ENCODE measurements at places on chromosomes 16 and 17.

DNA sequence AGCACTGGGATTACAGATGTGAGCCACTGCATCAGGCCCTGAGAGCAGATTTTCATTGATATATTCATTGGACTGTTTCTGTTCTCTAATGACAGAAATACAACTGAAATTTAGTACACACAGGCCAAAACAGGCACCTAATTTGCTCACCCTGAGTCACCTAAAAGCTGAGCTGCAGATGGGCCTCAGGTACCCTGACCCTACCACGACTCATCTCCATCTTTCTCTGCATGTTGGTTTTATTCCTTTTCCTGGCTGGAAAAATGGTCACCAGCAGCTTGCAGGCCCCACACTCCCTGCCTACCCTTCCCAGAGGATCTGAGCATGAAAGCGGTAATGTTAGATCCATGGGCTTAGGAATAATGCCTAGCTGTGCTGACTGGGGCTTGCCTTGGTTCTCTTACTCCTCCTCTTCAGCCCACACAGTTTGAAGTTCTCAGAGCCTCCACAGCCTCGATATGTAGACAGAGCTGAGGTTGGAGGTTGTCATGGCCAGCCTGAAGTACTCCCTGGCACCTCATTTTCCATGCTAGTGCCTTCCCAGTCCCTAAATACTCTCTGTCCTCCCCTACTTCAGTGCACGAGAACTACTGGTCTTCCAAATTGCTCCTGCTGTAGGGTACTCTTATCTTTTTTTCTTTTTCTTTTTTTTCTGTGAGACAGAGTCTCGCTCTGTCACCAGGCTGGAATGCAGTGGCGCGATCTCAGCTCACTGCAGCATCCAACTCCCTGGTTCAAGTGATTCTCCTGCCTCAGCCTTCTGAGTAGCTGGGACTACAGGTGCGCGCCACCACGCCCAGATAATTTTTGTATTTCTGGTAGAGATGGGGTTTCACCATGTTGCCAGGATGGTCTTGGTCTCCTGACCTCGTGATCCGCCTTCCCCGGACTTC is 51.1 kb downstream of the CENPV start:
- no peak for DNase-seq

- peak; percentile 93 for DNase-seq
These were observed 70.2 kb downstream of the CCDC182 start for GRCh38 chr17:57674894-57675293.

GRCh38 chr17:81022344-81022676 is 12.6 kb upstream of the BAIAP2 start:
- DNase-seq = no peak

- no peak for DNase-seq
These were observed 31.9 kb downstream of the CCDC42 start for GRCh38 chr17:8712698-8713097.

- no peak for DNase-seq
These were observed 8.1 kb downstream of the TMEM235 start for GRCh38 chr17:78239489-78239931.

- peak; percentile 22 for DNase-seq
These were observed 148.3 kb upstream of the CACNG5 start for GRCh38 chr17:66686601-66687000.

DNA sequence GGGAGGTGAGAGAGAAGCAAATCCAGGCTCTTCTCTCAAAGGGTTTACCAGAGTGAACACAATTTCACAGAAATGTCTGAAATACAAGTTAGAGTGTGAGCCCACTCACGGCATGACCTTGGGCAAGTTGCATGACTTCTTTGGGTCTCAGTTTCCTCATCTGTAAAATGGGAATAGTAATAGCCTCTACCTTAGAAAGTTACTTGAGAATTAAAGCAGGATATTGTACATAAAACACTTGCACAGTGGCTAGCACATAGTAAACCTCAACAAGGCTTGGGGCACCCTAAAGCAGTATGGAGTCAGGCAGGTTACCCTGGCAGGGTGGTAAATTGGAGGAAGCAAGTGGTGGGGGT is 13.2 kb upstream of the RNF222 start:
- no peak for DNase-seq

GRCh38 chr17:82200743-82201497 is 11.7 kb downstream of the CCDC57 start:
- no peak for DNase-seq

DNA sequence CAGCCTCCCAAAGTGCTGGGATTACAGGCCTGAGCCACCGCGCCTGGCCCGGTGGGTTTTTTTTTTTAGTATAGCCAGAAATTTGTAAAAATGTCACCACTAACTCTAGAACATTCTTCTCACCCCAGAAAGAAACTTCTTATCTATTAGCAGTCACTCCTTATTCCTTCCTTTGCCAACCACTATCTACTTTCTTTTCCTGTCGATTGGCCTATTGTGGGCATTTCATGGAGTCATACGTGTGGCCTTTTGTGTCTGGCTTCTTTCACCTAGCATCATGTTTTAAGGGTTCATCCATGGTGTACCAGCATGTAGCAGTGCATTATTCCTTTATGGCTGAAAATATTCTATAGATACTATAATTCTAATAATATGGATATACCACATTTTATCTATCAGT is 3.6 kb downstream of the CYB5D2 start:
- no peak for DNase-seq

GRCh38 chr17:5418858-5419355 is 555 bp downstream of the NUP88 start:
- DNase-seq = no peak

All from vagina (tissue), 2 donors.